ENCODE measurements at places on chromosomes 3 and 15.

DNA sequence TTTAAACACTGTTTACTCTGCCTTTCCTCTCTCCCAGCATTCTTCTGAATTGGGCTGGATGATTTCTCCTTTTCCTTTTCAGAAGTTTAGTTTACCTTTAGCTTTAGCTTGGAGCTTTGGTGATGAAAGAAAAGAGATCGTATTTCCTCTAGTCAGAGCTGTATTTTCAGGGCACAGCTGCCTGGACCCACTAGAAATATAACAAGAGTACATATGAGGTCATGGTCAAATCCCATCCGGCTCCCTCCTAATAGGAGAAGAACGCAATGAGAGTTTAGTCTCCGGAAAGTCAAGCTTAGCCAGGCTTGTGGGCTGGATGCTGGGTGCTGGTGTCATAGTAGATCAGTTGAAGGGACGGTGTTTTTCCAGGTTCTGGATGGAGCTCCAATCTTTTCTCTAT is 177.1 kb upstream of the PFN2 start:
- DNase-seq, result no peak

DNA sequence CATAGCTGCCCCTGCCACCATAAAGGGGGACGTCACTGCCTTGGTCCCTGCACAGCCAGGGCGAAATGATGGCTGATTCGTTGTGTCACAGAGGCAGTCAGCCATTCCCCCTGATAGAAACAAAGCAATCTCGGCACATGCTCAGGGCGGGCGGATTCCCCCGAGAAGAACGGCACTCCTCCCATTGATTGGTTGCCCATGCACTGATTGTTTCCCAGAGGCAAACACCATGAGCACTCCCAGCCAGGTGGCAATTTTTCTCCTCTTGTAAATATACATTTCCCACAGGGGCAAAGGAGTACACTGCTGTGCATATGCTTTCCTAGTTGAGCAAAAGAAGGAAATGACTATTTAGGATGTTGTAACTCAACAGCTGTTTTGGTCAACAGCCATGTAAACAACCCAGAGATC is 56.5 kb downstream of the KY start:
- no peak for DNase-seq

GRCh38 chr3:113232342-113232741 is 21.0 kb downstream of the BOC start:
- no peak for DNase-seq

GRCh38 chr3:8579096-8579495 is 65.5 kb downstream of the SSUH2 start:
- DNase-seq, result no peak

DNA sequence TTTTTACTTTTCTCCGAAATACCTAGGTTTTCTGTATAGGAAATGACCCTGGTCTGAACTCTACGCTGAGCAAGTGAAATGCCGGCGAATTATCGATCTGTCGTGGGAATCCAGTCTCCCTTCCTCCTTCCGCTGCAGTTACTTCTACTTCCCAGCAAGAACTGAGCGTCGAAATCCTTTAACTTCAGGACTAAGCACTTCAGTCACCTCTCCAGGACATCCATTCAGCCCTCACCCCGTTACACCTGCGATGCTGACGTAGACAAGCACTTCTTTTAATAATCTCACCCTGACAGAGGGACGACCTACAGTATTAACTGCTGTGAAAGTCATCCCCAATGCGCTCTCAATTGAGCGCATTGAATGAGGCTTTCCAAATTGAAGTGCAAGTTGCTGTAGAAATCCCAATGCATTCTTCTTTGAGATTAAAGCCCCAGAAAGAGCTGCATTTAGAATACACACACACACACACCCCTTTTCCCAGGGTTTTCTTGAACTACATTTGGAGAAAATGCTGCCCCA is 1.3 kb downstream of the TOP2B start:
- no peak for DNase-seq

- DNase-seq, result no peak
Measured at GRCh38 chr3:22951910-22952309, 251.2 kb upstream of the UBE2E2 start.

Measured in nucleus accumbens (tissue), 56 donors.